ENCODE measurements at places on chromosomes 7 and 10.
A peak's percentile ranks its signal among the peaks of the same experiment; 100 is the strongest.

GRCh38 chr10:126729314-126729870 is 58.9 kb upstream of the C10orf90 start:
- no peak for DNase-seq

DNA sequence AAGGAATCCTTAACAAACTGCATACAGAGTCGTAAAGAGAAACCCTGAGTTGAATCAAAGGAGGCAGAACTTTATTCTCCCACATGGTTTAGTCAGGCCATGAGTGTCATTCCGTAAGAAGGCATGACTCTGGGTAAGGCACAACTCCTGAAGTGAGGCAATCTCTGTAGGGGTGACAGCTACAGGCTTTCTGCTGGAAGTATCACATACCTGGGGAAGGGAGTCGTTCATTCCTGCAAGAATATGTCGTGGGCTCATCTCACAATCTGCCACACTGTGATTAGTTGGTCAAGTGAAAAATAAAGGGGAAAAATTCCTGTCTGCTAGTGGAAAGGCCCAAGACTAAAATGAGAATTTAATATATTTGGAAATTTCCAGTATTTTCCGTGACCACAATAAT is 392.6 kb downstream of the POM121L12 start:
- no peak for DNase-seq

- peak; percentile 21 for DNase-seq
Measured at GRCh38 chr7:67377939-67378862, 381.6 kb downstream of the TYW1 start.

DNA sequence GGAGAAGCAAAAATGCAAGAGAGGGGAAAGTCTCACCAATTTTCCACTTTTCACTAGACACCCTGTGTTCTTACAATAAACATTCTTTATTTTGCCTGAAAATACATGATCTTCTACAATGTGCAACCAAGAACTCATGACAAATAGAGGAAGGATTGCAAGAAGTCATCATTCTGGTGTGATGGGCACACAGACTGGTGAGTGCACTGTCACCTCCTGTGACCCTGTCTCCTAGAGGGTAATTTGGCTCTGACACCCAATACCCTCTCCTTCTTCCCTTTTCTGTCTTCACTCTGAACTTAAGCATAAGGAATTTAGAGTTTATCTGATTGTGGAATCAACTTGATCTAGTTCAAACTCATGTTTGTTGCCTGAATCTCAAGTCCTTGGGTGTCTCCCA is 153.7 kb downstream of the SH2D4B start:
- DNase-seq, result no peak

DNA sequence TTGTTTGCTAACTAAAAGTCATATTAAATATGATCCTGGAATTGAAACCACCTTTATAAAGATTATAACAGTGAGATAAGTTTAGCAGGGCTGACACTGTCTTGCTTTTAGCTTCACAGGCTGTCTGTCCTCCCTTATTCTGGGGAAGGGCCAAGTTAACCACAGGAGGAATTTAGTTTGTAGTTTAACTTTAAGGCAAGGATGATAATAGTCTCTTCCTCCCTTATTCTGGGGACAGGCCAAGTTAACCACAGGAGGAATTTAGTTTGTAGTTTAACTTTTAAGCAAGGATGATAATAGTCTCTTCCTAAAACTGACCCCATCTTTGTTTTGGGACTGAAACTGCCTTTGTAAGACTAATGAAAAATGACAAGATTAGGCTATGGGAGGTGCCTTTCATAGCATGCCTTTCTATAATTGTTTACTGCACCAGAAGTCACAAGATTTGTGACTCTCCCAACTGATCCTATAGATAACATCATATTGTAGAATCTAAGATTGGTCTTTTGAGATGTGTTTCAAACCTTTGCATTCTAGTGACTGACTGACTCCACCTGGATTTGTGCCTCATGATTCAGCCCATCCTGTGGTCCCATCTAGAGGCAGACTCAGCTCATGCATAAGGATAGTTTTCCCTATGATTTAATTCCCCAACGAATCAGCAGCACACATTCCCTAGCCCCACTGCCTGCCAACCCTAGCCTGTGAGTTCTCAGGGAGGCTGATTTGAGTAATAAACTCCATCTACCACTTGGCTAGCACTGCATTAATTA is 212.0 kb downstream of the MAGI2 start:
- no peak for DNase-seq

DNA sequence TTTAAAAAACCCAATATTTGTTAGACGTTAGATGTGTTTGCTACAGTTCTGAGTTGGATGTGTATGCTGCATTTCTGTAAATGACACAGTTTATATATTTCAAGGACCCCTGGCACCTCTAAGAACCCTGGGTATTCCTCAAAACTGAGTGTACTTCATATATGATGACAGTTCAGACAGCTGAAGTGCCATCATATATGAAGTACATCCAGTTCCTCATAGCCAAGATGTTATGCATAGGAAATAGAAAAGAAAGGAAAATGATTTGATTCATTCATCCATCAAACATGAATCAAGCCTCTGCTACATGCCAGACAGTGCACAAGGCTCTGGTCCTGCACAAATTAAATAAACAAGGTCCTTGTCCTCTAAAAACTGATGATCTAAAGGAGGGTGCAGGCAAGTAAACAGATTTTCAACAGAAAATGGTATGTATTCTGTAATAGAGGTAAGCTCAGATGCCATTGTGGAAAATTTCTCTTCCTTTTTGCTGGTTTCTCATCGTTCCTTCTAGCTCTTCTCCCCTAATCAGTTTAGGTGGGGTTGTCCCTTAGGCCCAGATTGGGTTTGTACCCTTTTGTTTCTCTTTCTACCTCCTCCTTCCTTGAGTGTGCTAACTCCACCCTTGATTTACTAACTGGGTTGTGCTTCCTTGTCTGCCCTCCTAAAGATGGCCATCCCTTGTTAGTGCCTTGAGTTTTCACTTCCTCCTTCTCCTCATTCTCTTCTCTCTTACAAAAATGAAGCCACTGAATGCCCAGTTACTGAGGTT is 25.3 kb upstream of the SMIM30 start:
- DNase-seq, result no peak

DNA sequence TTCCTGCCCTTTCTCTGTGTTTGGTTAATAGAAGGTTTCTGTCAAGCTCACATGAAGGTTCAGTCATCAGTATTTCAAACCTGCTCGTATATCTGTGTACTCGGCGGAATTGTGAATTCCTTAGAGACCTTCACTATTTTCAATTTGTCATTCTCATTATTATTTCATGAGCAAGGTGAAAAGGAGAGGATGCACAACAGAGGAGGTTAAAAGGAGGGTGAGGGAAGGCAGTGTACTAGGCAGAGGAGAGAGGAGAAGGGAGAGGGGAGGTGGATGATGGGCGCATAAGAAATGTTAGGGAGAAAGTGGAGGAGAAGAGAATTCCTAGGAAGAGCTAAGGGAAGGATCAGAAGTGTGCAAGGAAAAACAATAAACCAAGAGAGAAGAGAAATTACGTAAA is 185.0 kb upstream of the COBL start:
- no peak for DNase-seq

DNA sequence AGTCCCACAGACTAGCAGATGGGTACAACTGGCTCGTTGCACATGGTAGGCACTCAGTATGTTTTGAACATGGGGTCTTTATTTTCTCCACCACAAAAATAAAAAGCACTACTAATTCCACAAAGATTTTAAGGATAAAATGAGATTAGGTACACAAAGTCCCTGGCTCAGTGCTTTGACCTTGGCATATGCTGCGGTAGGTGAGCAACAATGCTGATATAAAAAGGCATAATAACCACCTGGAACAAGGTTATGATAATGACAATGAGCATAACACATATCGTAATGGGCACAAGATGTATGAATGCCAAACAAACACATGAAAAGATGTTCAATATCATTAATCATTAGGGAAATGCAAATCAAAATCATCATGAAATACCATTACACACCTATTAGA is 26.9 kb downstream of the SGMS1 start:
- no peak for DNase-seq

- DNase-seq, result no peak
Measured at GRCh38 chr7:87933605-87933952, 472 bp upstream of the ADAM22 start.

GRCh38 chr7:74164985-74165456 is 9.1 kb upstream of the EIF4H start:
- DNase-seq, result no peak

DNA sequence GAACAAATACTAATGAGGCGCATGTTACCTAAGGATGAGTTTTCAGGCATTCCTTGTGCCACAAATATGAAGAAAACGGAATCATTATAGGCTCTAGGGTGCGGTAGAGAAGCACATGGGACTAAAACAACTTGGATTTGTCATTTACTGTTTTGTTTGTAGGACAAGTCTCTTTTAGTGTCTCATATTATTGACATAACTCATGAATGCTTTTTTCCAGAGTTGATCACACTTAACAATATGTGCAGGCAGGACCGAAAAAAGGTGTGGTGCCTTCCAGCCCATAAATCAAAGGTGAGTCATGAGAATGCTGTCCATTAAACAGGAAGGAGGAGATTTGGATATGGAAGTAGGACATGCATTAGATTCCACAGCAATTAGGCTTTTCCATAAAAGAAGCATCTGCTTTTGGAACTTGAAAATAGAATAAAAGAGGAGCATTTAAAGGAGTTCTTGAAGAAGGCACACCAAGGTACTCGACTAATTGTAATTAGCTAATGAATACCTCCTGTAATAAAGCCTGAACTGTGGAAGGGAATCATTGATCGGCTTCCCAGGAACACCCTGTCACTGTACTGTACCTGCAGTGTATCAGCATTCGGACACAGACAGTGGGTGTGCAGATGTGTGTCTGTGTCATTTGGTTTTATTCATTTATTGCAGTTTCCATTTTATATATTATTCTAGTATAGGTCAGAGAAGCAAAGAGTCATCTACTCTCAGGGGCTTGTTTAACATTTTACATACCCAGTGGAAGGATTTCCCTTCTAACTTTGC is 119.7 kb upstream of the KLF14 start:
- no peak for DNase-seq

DNA sequence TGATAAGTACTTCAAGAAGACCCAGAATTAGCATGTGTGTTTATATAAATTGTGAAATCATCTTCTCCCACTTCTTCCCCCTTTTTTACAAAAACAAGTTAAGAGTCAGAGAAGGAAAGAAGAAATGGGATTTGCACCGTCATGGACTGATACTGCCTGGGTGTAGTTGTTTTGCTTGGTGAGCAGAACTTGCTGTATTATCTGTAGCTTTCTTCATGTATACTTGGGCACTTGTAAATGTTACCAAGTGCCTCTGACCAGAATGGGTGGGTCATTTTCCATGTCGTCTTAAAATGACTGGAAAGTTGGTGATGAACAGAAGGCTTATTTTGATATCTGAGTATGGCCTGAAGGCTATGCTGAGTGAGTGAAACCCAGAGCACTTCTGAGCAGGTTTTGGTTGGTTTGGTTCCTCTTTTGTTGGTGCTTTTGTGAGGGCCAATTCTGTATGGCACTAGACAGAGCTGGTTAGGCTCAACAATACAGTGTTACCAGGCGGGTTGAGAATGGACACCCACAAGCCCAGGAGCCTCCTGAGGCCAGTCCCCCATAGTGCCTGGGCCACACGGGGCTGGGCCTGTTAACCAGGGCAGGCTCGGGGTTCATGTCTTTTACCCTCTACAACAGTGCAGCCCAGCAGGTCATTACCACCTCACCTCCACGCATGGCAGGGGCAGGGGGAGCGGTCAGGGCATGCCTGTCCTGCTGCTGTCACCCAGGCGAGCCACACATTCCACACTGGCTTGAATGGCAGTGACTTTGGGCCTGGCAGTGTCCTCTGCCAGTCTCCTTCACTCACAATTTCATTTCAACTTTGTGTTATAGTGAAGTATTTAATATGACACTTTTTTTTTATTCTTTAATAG is 115.1 kb downstream of the CCNY start:
- no peak for DNase-seq

- no peak for DNase-seq
Measured at GRCh38 chr7:24959735-24960485, 20.1 kb downstream of the OSBPL3 start.

All from stimulated activated CD8-positive, alpha-beta memory T cell treated with anti-CD3 and anti-CD28 coated beads, Interleukin-15, amount 100 ng/mL, for 48 hours (primary cell).